ENCODE measurements at places on chromosomes 1 and 21.

GRCh38 chr1:167440345-167440744 is 78.0 kb downstream of the CD247 start:
- DNase-seq = no peak

GRCh38 chr1:15275921-15276683 is 29.1 kb downstream of the FHAD1 start:
- no peak for DNase-seq

DNA sequence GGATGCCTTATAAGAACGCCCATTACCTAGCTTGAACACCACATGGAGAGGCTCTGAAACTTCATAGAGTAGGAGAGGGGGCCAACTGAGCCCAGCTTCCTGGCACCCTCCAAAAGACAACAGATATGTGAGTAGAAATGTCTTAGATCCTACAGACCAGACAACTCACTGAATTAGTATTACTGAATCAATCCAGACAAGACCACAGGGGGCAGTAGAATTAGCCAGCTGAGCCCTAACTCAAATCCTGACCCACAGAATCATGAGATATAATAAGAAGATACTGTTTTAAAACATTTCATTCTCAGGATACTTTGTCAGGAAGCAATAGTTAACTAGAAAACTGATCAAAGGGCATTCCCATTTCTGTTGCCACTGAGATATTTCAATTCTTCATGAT is 45.8 kb upstream of the C1orf21 start:
- DNase-seq = no peak

- DNase-seq = no peak
Observed at GRCh38 chr1:87329526-87330056, 911 bp downstream of the LMO4 start.

DNA sequence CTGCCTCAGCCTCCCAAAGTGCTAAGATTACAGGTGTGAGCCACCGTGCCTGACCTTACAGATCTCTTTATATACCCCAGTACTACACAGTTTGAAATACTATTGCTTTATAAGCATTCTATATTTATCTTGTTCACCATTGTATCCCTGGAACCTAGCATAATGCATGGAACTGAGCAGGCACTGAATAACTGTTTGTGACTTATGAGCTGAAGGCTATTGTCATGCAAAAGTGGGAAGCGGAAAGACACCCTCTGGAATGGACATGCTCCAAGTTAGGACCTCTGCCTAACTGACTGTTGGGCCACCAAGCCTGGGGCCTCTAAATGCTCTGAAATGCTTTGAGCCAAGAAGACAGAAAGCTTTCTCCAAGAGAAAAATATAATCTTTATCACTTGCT is 8.1 kb downstream of the LRRC41 start:
- no peak for DNase-seq

DNA sequence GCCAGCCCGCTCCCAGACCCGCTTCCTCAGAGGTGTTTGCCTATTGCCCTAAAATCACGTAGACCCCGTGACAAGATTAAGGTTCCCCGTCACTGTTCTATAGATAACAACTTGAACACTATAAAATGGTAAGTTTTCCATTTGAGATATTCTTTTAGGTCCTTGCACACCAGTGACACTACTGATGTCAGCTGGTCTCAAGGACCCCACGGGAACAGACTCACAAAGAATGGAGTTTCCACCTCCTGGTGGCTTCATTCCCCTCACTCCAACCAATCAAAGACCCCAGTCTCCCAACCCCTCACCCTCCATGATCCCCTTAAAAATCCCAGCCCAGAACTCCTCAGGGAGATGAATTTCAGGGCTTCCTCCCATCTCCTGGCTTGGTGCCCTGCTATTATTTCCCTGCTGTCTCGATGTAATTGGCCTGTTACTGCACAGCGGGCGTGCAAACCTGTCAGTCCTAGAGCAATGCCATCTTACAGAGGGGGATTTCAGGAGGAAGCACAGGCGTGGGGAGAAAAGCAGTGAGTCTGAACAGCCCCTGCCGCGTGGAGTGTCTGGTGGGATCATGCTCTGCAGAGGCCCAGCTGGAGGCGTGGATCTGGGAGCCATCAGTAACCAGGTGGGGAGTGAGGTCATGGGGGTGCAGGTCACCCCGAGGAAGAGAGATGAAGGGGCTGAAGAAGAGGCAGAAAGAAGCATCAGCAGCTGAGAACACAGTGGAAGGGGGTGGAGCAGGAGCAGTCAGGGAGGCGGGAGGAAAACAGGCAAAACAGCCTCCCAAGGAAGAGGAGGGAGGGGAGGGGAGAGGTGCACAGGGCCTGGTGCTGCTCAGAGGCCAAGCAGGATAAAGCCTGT is 35.1 kb upstream of the LBR start:
- DNase-seq = no peak

GRCh38 chr1:12619792-12620487 is 1.9 kb upstream of the DHRS3 start:
- DNase-seq = peak; percentile 74

DNA sequence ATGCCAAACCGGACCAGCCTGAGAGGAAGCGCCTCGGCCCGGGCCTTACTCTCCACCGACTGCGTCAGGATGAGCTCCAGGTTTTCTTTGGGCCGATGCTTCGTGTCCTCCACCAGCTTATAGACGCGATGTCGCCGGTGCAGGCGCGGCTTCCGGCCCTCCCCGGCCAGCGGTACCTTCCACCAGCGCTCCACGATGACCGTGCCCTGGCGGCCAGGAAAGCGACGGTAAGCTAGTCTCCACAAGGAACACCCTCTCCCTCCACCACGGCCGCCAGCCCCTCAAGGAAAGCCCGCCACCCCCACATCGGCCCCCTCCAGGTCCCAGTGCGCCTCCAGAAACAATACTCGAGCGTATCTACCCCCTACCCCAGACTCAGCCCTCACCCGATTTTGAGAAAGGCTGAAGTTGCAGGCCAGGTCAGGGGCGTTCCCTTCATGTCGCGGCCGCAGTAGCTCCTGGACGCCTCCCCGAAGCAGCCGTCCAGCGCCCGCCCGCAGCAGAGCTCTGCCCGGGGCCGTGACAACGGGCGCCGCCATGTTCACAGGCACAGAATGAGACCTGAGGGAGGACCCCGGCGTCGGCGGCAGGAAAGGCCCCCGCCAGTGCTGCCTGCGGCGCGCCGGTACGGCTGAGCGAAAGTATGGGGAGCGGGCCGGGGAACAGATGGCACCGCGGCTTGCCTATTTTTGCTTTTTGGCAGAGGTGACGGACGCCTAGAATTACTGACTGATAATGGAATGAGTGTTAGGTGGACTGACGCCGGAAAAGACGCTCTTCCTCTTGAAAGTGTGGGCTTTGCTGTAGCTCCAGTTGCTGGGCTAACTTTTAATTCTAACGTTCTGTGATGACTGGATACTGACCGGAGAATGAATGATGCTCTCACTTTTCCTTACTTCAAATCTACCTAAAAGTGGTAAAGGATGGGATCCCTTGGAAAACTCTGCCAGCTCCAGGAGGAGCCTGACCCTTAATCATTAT is at the start of gene MRPL9:
Gene MRPL9, minus strand, starts transcription at position 556 of the 981 bp plus-strand sequence. Its CDS starts 17 bp downstream, at position 539.
- DNase-seq = peak; percentile 79

DNA sequence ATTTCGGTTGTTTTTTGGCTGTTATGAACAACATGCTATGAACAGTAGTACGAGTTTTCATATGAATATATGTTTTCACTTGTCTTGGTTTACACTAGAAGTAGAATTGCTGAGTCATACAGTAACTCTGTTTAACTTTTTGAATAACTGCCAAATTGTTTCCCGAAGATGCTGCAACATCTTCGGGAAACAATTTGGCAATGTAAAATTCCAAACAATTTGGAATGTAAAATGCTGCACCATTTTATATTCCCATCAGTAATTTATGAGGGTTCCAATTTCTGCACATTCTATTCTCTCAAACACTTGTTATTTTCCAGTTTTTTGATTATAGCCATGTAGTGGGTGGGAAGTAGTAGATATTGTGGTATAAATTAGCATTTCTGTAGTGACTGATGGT is 11.6 kb downstream of the PCBP3 start:
- no peak for DNase-seq

- no peak for DNase-seq
Observed at GRCh38 chr1:13899856-13900255, 199.9 kb downstream of the PRDM2 start.

DNA sequence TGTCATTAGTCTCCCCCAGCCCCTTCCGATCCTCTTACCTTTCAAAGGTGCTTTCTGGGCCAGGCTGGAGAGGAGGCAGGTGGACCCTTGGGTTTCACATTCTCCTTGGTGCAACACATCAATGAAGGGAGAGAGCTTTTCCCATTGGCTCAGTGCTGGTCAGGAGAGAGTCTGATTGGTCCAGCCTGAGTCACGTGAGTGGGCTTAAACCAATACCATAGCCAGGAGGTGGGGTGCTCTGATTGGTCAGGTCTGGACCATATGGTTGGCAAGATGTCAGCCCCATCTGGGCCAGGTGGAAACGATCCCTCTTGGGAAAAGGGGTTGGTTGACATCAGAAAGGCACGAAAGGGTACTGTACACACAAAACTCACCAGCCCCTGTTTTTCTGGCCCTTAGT is 44.8 kb upstream of the ABCG1 start:
- no peak for DNase-seq

DNA sequence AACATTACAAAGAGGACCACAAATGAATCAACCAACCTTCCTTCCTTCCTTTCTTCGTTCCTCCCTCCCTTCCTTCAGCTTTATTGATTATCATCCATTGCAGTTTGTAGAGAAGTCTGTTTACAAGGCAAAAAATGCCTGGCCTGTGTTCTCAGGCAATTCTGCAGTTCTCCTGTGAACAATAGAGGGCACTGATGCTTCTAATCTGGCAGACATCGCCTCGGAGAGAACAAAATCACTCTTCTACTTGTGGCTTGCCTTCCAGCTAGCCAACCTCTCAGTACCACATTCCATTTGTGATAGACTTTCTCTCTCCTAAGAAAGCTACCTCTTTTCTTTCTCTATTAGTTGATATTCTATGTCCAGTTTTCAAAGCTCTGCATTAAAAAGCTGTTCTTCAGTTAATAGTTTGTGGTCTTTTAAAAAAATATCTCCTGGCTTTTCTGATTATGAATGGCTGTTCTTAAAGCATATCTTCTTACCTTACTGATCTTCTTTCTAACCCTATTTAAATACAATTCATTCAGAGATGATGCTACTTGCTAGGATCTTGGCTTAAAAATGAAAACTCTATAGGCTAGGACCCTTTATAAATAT is 26.9 kb upstream of the ESRRG start:
- DNase-seq = no peak

DNA sequence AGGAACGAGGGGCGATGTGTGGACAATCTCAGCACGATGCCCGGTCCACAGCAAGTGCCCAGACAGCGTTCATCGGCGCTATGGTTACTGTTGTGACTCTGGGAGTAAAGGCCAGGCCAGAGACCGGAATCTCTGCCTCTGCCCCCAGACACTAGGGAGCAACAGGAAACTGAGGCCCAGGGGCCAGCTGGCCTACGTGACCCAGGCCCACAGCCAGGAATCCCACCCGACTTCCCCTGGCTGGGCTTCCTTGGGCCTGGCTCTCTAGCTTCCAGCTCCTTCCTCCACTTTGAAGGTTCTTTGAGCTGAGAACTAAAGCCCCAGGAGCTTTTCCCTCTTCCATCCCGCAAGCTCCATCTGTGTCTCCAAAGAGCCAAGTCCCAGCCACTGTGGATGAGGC is 4.6 kb downstream of the LRP8 start:
- no peak for DNase-seq

GRCh38 chr1:28519946-28520725 is 14.3 kb downstream of the RCC1 start:
- DNase-seq = no peak

DNA sequence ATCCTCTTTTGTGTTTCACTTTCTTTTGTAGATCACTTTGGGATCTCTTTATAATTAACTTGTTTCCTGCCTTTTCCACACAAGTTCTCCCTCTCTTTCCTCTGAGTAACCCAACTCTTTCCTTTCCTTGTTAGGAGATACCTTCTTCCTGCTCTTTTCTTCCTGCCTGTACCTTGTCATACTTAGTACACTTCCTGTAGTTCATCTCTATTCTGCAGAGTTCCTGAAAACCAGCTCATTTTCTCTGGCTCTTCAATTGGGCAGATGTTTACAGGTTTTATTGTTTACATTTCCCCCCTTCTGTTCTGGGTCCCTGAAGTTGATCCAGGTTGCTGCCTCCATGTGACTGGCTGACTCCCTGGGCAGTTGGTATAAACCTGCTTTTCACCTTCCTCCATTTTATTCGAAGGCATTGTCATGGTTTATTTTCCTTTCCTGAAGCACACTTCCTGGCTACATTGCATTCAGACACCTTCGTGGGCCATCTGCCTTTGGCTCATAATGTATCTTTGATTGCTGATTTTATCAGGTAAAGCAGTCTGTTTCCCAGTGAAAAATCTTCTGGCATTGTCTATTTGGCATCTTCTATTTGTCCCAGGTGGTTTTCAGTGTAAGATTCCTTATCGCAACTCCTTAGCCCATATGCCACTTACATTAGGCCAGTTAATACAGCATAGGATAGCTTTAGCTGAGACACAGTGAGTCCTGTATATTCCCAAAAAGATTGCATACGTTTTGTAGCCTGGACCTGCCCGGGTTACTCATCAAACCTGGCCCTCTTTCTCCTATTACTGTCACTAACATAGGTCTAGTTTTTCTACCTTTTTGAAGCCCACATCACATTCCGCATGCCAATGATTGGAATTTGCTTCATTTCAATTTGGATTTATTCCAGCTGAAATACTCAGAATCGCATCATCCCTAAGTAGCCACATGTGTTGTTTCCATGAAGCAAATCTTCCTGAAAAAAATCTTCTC is 15.4 kb downstream of the CTH start:
- DNase-seq = no peak

DNA sequence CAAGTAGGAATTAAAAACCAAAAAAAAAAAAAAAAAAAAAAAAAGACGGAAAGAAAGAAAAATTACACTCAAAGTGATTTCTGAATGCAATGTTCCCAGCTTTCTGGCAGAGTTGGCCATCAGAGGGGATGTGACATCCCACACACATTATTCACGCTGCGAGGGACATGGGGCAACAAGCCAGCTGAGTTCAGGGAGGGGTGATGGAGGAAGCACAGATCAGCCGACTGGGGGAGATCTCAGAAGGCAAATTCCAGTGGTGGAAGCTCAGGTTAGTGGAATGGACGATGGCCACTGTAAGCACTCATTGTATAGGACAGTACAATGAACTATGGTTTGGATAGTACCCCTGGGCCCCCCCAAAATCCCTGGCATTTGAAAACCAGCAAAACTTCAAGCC is 311.9 kb downstream of the PCP4 start:
- DNase-seq = no peak

DNA sequence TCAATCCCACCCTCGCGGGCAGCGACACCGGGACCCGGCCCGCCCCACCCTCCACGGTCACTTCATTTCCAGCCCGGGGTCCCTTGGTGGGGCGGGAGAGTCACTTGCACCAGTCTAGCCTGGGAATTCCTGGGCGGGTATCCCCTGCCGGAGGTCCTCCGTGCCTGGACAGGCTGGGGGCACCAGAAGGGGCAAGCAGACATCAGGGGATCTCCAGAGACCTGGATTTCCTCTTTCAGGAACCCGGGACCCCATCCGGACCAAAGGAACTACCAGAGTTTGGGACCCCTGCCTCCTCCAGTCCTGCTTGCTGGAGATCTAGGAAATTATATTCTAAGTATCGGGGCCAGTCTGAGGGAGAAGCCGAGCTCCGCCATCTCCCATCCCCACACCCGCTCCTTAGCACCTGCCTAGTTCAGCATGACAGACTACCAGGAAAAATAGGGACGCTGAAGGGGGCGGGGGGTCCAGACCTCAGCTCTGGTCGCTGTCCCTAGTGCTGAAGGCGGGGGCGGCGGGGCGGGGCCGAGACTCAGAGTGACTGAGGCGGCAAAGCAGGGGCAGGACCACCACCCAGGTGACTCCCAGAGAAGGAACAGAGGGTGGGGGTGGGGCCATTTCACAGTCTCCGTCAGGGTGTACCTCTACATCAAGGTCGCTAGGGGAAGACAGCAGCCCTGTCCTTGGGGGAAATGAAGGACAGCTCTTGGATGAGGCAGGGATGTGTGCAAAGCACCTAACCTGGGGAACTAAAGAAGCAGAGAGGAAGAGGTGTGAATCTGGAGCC is 832 bp downstream of the HCN3 start:
- peak; percentile 65 for DNase-seq

Data from stimulated activated CD4-positive, alpha-beta T cell treated with anti-CD3 and anti-CD28 coated beads, Interleukin-1b, Interleukin-23, amount 100 ng/mL, for 4 hours (primary cell).